Tongue (tissue), 3 donors: ENCODE measurements at places on chromosomes 3 and 15. TPM values are rescaled to one million over a fixed set of nuclear protein-coding genes. Genes with fewer than 3 reads are reported as not detected.

DNA sequence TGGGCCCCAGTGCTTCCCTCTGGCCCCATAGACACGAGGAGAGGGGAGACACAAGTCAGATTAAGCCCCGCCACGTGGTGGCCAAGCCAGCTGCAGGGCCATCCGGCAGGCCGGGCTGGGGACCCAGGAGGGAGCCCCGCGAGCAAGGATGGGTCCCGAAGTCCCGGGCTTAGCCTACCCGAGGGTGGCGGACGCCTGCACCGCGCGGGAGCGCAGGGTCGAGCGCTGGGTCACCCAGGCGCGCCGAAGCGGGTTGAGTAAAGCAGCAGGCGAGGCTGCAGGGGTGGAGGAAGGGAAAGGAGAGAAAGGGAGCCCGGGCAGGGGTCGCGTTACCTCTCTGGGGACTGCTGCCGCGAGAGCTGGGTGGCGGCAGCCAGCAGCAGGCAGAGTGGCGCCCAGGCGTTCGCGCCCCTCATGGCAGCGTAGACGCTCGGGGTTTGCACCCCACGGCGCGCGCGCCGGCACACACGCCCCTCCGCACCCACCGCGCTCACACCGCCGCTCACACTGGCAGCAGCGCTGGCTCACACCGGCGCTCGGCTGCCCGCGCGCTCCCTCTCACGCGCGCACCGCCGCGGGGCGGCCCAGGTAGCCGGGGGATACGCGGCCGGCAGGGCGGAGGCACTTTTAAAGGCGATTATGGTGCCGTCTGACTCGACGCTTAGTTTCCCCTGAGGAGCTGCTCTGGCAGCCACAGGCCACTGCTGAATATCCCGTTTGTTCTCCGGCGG is at the start of gene PCOLCE2:
Gene PCOLCE2, minus strand, starts transcription at position 603 of the 731 bp plus-strand sequence. Its CDS starts 187 bp downstream, at position 416.
- peak; percentile 43 for DNase-seq

DNA sequence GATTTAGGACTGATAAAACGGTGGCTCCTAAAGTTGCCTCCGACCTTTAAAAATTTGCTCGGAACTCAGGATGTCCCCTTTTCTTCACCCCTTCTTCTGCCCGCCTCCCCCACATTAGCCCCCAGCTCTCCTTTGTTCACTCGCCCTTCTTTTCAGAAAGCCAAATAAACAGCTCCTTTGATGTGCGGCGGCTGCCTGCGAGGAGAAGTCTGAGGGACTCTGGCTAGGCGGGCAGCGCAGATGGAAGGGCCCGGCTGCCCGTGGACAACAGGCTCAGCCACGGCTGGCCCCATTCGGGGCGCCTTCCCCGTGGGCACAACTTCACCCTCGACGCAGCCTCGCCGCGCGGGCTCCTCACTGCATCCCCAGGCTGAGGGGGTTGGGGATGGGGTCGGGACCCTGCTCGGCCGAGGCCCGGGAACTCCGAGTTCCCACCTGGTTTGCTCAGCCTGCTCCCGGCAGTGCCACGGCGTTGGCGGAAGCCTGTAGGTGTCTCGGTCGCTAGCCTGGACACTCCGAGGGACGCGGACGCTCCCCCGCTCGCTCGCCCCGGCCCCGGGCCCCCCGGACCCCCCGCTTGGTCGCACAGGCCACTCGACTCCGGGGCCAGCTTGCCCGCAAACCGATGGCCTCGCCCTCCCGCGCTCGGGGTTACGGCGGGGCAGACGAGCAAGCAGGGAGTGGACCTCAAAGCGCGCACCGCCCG is 897 bp upstream of the TLE3 start:
- DNase-seq: peak; percentile 69

The LYZL4 gene
- not detected for total RNA-seq

GRCh38 chr3:102599819-102600576 is 165.2 kb downstream of the ZPLD1 start:
- DNase-seq: peak; percentile 3

DNA sequence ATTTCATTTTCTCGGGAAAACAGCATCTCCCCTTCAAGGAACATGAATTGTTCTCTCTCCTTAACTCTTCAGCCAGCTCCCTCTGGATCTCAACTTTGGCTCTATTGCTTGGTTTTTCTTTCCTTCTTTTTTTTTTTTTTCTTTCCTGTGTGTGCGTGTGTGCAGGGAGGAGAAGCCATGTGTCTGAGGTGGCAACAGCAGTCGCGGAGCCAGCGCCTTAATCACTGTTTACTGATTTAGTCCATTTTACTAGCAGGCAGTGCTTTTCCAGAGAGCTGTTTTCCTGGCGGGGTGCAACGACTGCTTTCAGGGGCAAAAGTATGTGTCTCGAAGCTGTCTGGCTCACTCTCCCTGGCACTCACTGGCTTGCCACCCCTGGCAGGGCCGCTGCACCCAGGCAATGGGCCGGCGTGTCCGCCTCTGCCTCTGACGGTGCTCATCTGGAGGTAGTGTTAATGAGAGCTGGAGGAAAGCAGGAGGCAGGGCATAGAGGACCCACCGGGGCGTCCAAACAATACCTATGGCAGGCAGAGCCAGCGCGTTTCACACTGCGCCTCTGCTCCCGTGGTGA is 835.4 kb upstream of the NR2F2 start:
- peak; percentile 24 for DNase-seq

The P2RY12 gene
- 0.21 TPM for total RNA-seq

DNA sequence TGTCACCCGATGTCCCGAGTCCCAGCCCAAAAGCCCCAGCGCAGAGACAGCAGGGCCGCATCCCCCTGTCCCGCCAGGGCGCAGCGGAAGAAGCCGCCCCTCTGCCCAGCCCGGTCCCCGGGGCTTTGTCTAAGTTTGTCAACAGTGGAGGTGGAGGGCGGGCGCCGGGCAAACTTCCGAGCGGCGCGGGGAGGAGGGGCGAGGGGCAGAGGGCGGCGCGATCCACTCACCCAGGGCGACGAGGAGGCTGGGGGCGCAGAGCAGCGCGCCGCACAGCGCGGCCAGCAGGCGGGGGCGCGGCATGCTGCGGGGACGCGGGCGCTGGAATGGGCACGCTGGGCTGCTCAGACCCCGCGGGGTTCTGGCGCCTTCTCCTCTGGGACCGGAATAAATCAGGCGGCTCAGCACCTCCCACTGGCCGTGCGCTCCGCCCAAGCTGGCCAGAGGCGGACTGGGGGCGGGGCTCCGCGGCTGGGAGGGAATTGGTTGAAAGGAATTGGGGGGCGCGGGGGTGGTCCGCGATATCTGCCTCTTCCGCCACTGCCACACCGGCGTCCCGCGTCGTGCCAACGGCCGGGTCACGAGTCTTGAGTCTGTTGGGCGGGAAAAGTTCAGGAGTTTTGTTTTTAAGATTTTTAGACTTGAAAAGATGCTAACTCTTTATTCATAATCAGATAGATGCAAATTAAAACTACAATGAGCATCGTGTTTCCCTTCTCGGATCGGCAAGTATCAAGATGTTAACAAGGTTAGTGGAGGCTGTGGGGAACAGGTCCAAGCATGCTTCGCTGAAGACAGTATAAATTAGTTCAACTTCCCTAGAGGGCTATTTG is at the start of gene MFGE8:
Gene MFGE8, minus strand, starts transcription at position 363 of the 833 bp plus-strand sequence. Its CDS starts 60 bp downstream, at position 303.
- DNase-seq: peak; percentile 83

GRCh38 chr15:73844356-73844755 is 29.0 kb upstream of the TBC1D21 start:
- DNase-seq: no peak

DNA sequence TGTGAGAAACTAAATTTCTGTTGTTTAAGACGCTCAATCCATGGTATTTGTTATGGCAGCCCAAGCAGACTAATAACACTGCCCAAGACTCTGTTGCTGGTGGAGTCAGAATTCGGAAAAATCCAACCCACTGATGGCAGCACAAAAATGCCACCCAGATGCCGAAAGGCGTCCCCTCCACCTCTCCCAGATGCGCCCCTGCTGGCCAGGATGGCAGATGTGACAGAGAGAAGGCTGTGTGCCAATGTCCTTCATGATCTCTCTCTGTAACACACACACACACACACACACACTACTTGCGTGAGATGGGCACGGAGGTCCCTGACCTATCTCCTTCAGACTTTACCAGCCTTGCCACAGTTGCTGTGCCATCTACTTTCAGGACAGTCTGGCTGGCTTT is 10.9 kb upstream of the LYSMD4 start:
- DNase-seq: no peak

The BNC1 gene
- 2.8 TPM for total RNA-seq

GRCh38 chr15:67358812-67359211 is 104.2 kb downstream of the IQCH start:
- DNase-seq: peak; percentile 66

DNA sequence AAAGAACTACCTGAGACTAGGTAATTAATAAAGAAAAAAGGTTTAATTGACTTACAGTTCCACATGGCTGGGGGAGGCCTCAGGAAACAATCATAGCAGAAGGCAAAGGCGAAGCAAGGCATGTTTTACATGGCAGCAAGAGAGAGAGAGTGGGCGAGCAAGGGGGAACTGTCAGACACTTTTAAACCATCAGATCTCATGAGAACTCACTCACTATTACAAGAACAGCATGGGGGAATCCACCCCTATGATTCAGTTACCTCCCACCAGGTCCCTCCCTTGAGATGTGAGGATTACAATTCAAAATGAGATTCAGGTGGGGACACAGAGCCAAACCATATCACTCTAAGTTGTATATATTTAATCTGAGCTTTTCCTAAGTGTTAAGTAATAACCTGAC is 79.0 kb upstream of the MLF1 start:
- no peak for DNase-seq

GRCh38 chr3:123064914-123065313 is 1.9 kb upstream of the PDIA5 start:
- DNase-seq: no peak

GRCh38 chr15:40452296-40453090 is 11.7 kb downstream of the BAHD1 start:
- no peak for DNase-seq

GRCh38 chr3:101203411-101203810 is 117.0 kb downstream of the IMPG2 start:
- DNase-seq: no peak

DNA sequence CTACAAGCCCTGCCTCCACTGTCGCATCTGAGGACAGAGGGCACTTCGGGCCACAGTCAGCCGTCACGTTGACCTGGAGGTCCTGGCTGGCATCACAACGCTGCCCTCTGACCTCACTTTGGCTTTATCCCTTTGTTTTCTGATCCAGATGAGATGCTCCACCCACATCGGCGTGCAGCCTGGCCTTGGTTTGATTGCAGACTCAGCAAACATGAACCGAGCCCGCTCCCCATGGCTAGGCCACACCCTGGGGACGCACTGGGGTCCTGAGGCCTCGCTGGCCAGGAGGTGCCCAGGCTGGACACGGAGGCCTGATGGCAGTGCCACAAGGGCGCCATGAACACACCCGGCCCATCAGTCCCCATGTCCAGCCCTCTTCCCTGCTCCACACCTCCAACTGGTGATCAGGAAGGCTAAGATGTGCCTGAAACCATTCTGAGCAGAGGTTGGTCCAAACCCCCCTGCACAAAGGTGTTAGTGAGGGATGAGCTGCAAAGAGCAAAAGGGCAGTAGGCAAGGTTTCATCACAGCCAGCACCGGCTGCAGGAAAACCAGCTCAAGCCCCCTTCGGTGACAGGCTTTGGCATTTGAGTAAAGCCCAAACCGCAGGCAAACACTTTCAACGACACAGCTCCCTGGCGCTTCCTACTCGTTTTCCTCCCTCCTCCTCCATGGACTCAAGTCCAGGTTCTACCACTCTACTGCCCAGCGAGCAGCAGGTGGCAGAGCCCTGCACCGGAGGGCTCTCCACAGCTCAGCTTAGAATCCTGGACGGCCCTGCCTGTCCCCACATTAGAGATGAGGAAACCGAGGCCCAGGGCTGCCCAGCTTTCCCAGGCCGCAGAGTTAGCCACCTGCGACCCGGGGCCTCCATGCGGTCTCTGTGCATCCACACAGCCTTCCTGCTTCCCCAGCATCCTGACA is 165.8 kb downstream of the NUP210 start:
- no peak for DNase-seq

GRCh38 chr3:111803123-111803593 is 55.9 kb upstream of the PHLDB2 start:
- DNase-seq: peak; percentile 72

The COL6A6 gene
- 61.2 TPM for total RNA-seq

DNA sequence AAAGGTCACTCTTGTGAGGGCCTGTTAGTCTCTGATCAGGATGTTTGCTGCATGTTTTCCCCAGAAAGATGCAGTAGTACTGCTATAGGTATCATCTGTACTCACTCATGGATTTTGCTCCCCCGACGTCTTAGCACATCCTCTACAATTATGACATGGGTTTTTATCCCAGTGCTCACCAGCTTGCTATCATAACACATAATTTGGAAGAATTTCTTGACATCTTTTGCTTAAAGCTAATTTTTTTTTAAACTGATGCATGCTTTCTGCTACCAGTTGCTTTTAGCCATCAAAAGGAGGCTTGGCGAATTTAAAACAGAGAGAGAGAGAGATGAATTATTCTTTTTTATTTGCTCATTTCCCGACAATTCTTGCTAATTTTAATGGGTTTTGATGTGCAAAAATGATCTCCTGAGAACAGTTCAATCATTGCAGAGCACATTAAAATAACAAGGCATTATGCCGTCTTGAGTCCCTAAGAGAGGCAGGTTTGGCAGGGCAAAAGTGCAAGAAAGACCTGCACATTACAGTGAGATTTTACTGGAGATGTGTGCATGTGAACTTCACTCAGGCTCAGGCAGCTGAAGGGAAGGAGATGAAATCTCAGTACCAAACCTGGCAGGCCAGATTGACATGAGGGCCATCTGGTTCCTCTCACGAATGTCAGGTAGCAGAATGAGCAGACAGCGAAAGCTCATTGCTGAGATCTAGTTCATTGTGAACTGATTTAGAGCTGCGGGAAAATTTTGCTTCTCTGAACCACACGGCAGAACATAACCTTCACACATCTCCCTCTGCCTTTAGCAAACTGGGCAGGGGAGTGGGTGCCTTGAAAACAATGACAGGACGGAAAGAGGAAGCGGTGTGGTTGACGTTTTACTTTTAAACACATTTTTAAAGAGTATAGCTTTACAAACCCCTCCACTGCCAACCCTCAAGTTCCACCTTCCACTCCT is 25.9 kb upstream of the GOLGA8B start:
- DNase-seq: peak; percentile 13

DNA sequence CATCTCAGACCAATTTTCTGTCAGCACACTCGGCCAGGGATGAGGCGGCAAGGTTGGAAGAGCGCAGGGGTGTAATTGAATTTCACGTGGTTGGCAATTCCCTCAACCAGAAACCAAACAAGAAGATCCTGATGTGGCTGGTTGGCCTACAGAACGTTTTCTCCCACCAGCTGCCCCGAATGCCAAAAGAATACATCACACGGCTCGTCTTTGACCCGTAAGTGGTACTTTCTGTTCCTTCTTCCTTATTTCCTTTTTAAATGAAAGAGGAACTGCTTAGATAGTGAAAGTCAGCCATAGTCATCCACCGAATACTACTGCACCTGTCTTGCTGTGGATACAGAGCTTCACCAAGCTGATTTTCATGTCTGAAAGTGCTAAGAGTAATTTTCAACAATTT is 60.1 kb downstream of the SGO1 start:
- DNase-seq: no peak

DNA sequence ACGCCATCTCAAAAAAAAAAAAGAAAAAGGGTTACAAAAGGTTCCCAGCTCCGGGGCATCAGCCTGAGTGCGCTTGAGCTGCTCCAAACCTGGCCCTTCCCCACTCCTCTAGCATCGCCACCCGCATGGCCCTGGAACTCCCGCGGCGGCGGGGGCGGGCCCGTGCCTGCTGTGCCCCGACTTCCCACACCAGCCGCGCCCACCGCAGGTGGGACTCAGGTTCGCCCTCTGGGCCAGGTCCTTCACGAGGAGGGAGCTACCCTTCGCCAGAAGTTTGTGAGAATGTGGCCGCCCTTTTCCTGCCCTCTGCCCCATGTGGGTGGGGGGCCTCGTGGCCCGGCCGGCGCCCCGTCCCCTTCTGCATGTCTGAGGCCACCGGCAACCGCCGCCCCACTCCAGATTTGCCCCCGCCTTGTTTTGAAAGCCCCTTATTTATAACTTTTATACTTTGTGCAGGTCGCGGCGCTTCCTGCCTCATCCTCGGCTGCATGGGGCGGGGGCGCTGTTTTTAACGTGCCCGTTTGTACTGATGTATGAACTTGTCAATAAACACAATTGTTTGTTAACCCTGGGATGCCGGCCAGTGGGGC is 507 bp upstream of the JMJD7 start:
- peak; percentile 20 for DNase-seq
